ENCODE measurements at places on chromosomes 1 and 21.

GRCh38 chr1:222390181-222390580 is 157.7 kb downstream of the HHIPL2 start:
- DNase-seq: no peak

GRCh38 chr21:17340081-17340480 is 172.8 kb upstream of the CXADR start:
- DNase-seq: no peak

DNA sequence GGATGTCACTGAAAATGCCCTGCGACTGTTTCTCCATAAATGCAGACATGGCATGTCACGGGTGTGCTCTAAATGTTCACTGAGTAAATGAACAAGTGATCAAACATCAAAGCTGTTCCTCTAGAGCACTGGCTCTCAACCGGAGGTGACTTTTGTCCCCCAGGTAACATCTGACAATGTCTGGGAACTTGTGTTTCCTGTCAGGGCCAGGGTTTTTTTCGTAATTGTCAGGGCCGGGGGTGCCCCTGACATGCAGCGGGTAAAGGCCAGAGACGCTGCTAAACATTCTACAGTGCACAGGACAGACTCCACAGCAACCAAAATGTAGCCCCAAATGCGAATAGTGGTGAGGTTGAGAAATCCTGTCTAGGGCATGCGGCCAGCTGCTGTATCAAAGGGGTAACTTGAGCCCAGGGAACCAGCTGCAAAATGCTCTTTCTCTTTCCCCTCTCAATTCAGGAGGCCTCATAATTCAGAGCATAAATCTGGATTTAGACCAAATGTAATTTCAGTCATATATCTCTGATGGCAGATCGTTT is 2.0 kb downstream of the ALDH4A1 start:
- no peak for DNase-seq

DNA sequence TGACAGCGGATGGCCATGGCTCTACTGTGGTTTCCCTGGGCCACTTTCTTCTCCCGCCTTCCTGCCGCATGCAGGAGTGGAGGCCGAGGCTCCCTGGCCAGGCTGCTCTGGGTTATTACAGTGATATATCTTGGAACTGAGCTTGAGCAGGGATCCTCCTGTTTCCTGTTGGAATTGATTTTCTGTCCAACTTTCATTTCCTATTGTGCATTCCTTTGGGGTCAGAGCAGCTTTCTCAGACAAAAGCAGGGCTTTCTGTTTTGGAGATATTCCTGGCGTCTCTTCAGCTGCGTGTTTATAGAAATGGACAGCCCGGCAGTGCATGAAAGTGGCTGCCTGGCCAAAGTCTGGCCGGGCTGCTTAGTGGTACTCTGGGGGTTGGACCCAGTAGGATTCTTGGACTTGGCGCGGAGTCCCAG is 146.4 kb downstream of the KIF26B start:
- no peak for DNase-seq

- no peak for DNase-seq
These were observed 614 bp upstream of the CACNA1E start for GRCh38 chr1:181482521-181483284.

DNA sequence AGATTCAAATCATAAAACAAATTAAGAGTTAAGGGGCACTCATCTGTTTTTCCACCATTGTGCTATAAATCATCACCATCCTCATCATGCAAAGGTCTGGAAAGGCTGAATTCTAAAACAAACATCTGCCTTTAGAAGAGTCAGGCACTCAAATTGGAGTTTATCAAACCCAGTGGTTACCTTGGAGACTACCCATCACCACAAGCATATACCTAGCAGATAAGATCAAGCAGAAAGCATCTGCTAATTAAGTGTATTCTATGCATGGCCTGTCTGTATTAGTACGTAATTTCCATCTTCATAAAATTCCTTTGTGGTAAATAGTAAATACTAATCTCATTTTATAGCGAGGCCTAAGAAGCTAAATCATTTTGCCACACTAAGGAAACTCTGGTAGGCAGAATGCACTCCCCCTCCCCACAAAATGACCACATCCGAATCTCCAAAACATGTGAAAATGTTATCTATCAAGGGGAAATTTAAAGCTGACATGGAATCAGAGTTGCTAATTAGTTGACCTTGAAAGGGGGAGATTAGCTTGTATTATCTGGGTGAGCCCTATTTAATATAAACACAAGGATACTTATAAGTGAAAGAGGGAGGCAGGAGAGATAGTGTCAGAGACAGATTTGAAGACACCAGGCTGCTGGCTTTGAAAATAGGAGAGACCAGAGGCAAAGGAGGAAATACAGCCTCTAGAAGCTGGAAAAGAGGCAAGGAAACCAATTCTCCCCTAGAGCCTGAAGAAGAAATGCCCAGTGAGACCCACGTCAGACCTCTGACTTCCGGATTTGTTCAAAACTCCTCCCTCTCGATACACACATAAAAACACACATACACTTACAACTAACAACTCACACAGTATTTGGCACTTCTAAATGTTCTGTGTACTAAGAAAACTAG is 23.2 kb downstream of the ARID4B start:
- DNase-seq: no peak

- no peak for DNase-seq
These were observed 56.8 kb downstream of the C1orf21 start for GRCh38 chr1:184443624-184444023.

- no peak for DNase-seq
These were observed 28.7 kb upstream of the DISP1 start for GRCh38 chr1:222786121-222786520.

DNA sequence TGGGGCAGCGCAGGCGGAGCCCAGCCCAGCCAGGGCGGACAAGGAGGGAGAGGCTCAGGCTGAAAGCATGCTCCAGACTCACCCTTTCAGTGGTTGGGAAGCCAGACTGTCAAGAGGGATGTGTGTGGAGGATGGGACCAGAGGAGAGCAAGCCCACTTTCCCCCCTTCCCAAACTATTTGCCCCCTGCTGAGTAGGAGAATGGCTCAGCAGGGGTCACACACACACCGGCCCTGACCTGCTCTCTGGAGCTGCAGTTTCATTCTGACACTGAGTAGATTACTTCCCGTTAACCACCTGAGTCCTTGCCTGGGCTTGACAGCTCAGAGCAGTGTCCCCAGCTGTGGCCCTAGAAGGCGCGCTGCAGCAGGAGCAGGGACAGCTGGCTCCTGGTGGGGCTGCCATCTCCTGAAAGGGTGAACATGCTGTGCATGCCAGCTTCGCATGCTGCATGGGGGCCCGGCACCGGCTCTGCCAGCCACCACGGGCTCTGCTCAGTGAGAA is 51.6 kb upstream of the CNTN2 start:
- DNase-seq: no peak

GRCh38 chr1:151156515-151156819 is at the start of gene TNFAIP8L2:
Gene TNFAIP8L2, plus strand, starts transcription at chr1:151156649. Its CDS starts 2,049 bp downstream, at chr1:151158698.
- DNase-seq: peak; percentile 79

GRCh38 chr1:97693601-97694000 is 227.2 kb downstream of the DPYD start:
- no peak for DNase-seq

DNA sequence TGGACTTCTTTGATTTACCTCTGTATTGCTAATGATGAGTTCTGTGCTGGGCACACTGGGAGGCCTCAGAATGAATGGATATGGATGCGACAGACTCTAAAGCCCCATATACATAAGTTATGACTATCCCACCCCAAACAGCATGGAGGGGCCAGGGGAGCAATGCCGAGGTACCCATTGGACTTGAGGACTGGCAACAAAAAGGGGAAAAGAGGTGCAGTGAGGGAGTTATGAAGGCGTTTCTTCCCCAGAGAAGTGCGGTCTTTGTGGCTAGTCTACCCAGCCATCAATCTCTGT is 15.2 kb upstream of the CDCA8 start:
- DNase-seq: no peak

DNA sequence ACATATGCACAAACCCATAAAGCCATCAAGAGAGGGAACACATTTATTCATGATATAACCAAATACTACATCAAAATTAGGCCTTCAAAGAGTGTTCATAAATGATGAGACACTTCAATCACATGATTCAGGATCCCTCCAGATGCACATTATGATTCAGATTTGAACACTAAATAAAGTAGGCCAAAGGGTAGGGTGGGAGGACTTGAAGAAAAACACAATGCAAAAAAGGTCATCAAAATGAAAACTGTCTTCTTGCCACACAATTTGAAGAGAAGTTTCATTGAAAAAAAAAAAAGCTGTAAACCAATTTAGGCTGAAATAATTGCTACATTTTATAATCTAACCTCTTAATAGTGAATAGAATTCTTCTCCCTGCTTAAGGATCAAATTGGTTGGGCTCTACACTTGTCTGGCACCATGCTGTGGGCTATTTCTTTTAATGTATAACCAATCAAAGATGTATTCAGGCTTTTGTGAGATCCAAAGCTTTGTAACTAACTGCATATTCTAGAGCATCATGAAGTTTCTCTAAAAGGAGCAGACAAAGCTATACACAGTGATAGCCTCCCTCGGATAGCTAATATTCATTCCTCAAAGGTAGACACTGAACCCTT is 58.1 kb downstream of the ZSWIM5 start:
- no peak for DNase-seq

- DNase-seq: no peak
These were observed 41.2 kb upstream of the PDC start for GRCh38 chr1:186502087-186502486.

GRCh38 chr1:116498789-116499628 is 71.8 kb downstream of the CD58 start:
- DNase-seq: no peak

DNA sequence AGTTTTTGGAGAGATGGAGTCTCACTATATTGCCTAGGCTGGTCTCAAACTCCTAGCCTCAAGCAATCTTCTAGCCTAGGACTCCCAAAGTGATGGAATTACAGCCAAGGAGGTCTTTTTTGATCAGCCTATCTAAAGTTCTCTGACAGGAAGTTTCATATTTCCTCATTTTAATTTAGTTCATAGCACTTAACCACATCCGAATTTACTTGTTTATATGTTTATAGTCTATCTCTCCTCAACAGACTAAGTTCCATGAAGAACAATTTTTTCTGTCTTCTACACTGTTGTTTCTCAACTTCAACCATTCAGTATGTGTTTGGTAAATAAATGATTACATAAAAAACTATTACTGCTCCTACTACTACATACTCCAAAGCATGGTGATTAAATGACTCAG is 47.9 kb downstream of the GON4L start:
- DNase-seq: no peak

- no peak for DNase-seq
These were observed 21.9 kb downstream of the HEYL start for GRCh38 chr1:39617488-39618049.

- DNase-seq: no peak
These were observed 60.7 kb downstream of the MORN1 start for GRCh38 chr1:2330519-2331199.

- no peak for DNase-seq
These were observed 6.3 kb downstream of the INTS11 start for GRCh38 chr1:1318131-1318652.

GRCh38 chr1:119002028-119002686 is 14.0 kb upstream of the TBX15 start:
- no peak for DNase-seq

- DNase-seq: no peak
These were observed 23.2 kb downstream of the GALNT2 start for GRCh38 chr1:230090194-230090711.

DNA sequence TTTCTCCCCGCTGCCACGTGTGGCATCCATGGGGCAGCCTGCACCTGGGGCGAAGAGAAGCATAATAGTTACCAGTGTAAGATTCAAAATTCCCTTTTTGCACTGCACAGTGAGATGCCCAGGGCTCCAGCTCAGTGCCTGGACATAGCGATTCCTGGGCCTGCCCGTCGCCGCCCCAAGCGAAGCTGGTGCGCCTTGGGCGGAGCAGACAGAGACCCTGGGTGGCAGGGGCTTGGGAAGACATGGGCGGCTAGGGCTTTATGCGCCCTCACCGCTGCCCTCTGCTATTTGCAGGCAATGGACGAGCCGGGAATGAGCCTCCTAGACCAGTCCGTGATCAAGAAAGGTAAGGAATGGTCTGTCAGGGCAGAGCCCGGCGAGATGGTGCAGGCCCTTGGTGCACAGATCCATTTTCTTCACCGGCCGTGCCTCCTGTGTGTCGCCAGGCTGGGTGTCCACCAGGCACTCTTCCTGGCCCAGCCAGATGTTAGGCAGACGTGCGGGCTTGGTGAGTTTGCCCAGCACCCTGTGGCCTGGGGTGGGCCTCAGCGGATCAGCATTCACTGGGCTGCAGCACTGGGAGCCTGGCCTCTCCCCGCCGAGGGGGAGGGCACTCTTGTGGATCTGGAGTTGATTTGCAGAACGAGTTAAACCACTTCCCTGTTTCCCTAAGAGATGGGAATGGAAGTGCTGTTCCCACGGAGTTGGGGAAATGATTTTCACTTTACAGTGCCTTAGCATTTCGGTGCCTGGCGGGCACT is 1.7 kb downstream of the TFAP2E start:
- no peak for DNase-seq

- DNase-seq: no peak
These were observed 20.6 kb upstream of the PGD start for GRCh38 chr1:10378081-10378841.

DNA sequence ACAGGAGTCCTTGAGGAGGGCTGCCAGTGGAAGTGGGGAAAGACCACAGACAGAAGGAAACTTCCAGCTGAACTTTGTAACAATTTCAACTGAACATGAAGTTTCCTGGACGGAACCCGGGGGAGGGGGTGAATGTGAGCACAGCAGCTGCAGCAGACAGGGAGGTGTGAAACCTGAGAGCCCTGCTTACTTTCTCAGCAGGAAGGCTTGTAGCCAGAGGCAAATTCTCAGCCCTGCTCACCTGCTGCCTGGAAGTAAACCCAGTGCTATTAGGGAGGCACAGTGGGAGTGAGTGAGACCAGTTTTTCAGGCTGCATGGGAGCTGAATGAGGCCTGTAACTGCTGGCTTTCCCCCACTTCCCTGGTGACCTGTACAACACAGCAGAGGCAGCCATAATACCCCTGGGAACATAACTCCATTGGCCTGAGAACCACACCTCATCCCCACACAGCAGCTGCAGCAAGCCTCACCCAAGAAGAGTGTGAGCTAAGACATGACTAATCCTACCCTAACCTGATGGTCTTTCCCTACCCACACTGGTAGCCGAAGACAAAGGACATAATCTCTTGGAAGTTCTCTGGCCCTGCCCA is 9.6 kb upstream of the SPRR2F start:
- DNase-seq: no peak

GRCh38 chr21:33811167-33812010 is 104.2 kb downstream of the ATP5PO start:
- DNase-seq: no peak

- DNase-seq: no peak
These were observed 28.8 kb upstream of the FMO1 start for GRCh38 chr1:171219346-171220080.

GRCh38 chr1:241627453-241628259 is 12.5 kb downstream of the CHML start:
- DNase-seq: peak; percentile 18

DNA sequence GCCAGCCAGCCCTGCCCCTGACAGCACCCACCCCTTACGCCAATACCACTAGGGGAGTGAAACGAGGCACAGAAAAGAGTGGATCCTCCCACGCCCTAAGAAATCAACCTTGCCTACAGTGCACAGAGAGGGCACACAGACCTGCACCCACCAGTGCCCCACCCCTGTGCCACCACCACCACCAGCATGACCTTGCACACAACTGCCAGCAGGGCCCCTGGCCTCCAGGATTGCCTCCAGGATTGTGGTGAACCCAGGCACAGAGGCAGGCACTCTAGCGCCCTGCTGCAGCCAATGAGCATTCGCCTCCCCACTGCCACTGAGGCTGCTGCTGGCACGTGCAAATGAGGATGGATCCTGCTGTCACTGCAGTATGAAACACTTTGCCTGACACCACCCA is 23.5 kb upstream of the SGIP1 start:
- DNase-seq: no peak

- no peak for DNase-seq
These were observed 45.5 kb downstream of the TOR3A start for GRCh38 chr1:179127163-179127895.

- DNase-seq: peak; percentile 45
These were observed 17.7 kb upstream of the PTPRC start for GRCh38 chr1:198620951-198621824.

All from stimulated activated naive CD4-positive, alpha-beta T cell treated with Interleukin-2 at 50 U/mL for 16 hours (primary cell).